RPMI8226 (cell line): ENCODE measurements at places on chromosomes 4 and X.
A peak's percentile ranks its signal among the peaks of the same experiment; 100 is the strongest.

- DNase-seq, result no peak
Measured at GRCh38 chr4:20825505-20825904, 125.2 kb downstream of the PACRGL start.

- no peak for DNase-seq
Measured at GRCh38 chrX:2457289-2458133, 43.3 kb downstream of the DHRSX start.

DNA sequence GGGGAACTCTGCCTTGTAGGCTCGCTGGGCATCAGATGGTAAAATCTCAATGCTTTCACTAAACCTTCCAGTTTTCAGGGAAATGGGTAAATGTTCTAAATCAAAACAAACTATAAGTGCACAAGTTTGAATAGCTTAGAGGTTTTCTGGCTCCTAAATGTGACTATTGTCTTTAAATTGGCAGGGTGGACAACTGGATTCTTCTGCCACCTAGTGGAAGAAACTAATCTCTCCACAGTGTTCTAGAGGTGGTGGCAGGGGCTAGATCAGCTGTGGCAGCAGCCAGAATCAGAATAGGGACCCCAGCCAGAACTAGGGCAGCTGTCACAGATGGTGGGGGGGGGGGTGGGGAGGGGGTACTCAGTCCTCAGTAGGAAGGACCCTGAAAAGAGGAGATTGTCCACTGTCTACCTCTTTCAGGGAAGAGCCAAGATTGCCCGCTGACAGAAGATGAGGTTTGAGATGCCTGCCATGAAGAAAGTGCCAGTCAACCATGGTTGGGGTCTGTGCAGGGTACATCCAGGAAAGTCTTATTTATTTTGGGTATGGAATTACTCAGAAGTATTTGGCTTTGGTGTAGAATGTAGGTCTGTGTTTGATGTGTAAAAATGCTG is 201.4 kb downstream of the CCNG2 start:
- DNase-seq, result peak; percentile 26

GRCh38 chr4:163071308-163071707 is 95.4 kb downstream of the NAF1 start:
- DNase-seq, result no peak
